ENCODE measurements at places on chromosomes 5 and 9. TPM values are rescaled to one million over a fixed set of nuclear protein-coding genes. Genes with fewer than 3 reads are reported as not detected.

- no peak for DNase-seq
Observed at GRCh38 chr9:95710446-95710845, 165.0 kb upstream of the ERCC6L2 start.

DNA sequence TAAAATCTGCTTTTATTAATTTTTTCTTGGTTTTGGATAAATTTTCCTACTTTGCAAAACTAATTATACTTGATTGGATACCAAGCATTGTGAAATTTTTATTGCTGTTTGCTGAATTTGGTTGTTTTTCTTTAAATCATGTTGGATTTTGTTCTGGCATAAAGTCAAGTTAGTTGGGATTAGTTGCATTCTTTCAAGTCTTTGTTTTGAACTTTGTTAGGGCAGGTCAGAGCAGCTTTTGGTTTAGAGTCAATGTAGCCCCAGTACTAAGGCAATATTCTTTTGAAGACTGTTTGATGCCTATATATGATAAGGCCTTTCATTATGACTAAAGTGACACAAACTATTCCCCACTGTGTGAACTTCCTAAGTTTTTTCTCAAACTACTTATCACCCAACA is 531.1 kb downstream of the RASEF start:
- no peak for DNase-seq

The FBP2 gene
- polyA plus RNA-seq: not detected

The INSL4 gene
- polyA plus RNA-seq: 0.05 TPM

The PCDHA9 gene
- 0.02 TPM for polyA plus RNA-seq

DNA sequence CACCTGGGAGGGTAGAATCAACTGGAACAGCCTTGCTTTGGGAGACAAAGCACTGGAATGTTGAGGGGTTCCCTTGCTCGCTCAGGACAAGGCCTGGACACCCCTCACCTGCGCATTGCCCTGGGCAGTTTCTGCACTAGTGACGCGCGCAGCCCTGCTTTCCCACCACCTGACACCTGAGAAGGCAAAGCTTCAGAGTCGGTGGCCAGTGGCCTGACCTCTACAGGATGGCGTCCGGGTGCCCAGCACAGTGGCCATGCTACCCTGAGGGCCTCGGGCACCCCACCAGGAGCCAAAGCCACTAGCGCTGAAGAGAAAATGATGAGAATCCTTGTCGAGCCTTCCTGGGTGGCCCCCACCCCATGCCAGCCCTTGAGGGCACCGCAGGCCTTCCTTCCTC is 161.3 kb downstream of the OLFM1 start:
- no peak for DNase-seq
